GM12878 (cell line): ENCODE measurements at places on chromosomes 3 and 15. TPM values are rescaled to one million over a fixed set of nuclear protein-coding genes. Genes with fewer than 3 reads are reported as not detected.

Gene OIP5
- polyA plus RNA-seq: 61.4 and 65.6 TPM in 2 replicates

Gene DCLK3
- polyA plus RNA-seq: not detected in 2 replicates

Gene COL8A1
- 0.17 and 0.19 TPM in 2 replicates for polyA plus RNA-seq

Gene AQP9
- 0.25 and 0.28 TPM in 2 replicates for polyA plus RNA-seq

Gene MESP2
- not detected in 2 replicates for polyA plus RNA-seq

Gene RAD51
- 53.9 and 55.6 TPM in 2 replicates for polyA plus RNA-seq

Gene KNG1
- not detected in 2 replicates for polyA plus RNA-seq

Gene ARNT2
- polyA plus RNA-seq: not detected in 2 replicates

Gene TNFAIP8L3
- not detected in 2 replicates for polyA plus RNA-seq
